ENCODE measurements at places on chromosomes 2 and 18. TPM values are rescaled to one million over a fixed set of nuclear protein-coding genes. Genes with fewer than 3 reads are reported as not detected.

DNA sequence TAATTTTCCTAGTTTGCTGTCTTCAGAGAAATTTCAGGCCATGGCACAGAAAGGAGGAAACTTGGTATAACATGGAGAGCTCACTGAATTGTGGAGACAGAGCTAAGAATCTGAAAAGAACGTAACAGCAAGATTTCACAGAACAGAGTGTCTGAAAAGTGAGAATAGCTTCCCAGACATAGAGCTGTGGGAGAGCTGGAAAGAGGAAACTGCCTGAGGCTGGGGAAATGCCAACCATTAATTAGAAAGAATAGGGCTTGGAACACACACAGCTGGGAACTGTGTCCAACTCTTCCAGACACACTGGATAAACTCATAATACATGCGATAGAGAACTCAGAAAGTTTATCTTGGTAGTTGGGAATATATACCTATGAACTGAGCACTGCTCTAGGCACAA, 51.6 kb upstream of the KYNU start:
- peak; percentile 48 for DNase-seq

GRCh38 chr2:173990245-173990644, 25.1 kb upstream of the SP3 start:
- DNase-seq, result peak; percentile 57

DNA sequence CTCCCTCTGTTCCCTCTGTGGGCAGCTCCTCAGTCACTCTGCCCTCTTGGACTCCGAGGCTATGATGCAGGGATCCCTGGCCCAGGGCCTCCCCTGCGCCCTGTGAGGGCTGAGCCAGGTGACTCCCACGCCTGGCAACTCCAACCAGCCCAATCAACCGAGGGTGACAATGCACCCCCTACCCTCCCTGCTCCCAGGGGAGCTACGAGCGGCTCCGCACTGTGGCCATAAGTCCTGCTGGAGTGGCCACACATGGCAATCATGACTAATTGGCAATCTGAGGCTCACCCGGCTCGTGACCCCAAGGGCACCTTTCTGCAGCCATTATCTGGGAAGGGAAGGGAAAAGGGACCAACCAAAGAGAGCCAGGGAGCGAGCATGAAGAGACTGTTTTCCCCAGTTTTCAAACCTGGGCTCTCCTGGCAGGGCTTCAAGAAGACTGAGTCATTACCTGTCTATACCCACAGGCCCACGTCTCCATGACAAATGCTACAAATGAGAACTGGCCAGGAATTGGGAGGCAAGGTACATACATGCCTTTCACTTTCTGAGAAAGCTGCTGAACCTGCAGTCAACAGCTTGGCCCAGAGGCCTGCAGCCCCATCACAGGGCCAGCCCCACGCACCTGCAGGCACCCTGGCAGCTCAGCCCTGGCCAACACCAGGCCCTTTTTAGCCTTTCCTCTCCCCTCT, 45.1 kb downstream of the RPL31 start:
- no peak for DNase-seq

DNA sequence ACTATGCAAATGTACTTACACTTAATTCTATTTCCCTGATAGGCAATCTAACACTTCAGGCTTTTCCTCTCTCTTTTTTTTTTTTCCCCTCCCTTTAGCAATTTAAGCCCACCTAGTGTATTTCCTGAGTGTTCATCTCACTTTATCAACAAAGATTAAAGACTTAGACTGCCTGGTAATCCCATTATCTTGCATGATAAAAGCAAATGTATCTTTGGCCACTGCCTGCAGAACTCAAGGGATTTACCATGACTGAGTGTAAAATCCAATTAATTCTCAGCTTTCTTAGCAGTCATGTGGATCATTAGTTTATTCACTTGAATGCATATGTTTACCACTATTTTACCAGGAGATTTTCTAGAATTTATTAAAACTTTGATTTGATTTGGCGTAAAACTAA, 1102.2 kb upstream of the GYPC start:
- no peak for DNase-seq

DNA sequence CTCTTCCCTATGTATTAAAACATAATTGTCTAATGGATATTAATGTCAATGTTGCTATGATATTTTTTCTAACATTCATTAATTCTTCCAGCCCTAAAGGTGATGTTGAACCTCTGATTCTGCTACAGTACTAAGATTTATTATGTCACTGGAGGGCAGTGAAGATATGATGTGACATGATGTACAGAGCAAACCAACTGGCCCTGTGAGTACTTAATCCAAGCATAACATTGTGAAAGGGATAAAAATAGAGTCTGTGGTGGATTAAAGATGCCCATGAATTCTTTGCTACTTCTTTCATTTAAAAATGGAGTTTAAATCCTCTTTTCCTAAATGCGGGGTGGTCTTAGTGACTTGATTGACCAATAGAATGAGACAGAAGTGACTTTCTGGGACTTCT, 51.8 kb downstream of the IL1R2 start:
- no peak for DNase-seq

GRCh38 chr2:9895669-9896590, 52.7 kb downstream of the TAF1B start:
- peak; percentile 13 for DNase-seq

Gene PTH2R
- 0.15 TPM for polyA plus RNA-seq

DNA sequence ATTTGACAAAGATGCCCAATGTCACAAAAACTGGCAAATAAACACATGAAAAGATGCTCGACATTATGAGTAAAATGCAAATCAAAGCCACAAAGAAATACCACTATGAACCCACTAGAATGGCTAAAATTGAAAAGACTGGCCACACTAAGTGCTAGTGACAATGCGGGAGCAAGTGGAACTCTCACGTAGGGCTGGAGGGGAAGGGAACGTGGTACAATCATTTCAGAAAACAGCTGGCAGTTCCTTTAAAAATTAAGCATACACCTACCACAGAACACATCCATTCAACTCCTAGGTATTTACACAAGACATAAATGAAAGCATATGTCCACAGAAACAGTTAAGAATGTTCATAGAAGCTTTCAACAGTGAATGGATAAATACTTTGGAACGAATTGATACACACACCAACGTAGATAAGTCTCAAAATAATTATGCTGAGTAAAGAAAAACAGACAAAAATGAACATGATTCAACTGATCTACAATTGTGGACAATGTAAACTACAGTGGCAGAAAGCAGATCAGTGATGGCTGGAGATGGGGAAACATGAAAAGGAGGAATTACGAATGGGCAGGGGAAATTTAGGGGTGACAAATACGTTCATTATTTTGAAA, 71.7 kb downstream of the MYOM1 start:
- DNase-seq, result no peak

DNA sequence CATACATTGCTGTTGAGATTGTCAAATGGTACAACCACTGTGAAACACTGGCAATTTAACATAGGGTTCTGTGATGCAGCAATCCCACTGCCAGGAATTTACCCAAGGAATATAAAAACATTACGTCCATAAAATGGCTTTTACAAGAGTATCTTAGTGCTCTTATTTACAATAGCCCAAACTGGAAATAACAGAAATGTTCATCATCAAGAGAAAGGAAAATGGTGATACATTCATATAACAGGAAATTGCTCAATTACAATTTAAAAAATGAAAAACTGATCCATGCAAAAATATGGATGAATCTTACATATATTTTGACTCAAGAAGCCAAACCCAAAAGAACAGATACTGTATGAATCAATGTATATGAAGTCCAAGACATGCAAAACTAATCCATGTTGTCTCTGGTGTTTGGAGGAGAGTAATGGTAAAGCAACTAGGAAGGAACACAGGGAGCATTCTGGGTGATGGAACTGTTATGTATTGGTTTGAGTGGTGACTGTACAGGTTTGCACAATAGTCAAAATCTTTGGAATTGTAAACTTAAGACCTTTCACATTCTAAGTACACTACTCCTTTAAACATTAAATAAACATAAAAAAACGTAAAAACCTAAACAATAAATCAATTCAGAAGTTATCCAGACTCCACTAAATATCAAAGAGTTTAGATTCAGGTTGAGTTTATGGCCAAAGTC, 104.8 kb upstream of the WDR75 start:
- DNase-seq, result no peak

DNA sequence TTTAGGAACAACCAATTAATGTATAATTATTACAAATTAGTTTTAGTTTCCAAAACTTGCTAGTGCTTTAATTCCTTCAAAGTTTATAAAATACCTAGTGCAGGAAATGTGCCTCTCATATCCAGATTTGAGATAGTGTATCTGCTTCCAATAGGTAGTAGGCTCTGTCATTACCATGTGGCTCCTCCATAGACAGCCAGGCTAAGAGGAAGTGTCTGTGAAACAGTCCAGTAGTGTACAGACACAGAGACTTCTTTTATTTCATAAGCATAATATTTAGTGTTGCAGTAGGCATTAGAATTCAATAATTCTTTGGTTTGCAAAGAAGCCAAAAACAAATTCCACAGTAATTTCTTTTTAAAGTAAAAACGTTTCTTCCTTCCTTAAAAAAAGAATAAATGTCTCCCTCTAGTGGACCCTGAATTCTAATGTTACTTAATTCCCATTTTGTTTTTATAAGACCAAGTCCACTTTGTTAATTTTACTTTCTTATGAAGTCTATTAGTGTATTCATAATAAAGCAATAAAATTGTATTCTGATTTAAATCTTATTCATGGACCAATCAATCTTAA, 101.2 kb downstream of the NEB start:
- DNase-seq, result no peak

DNA sequence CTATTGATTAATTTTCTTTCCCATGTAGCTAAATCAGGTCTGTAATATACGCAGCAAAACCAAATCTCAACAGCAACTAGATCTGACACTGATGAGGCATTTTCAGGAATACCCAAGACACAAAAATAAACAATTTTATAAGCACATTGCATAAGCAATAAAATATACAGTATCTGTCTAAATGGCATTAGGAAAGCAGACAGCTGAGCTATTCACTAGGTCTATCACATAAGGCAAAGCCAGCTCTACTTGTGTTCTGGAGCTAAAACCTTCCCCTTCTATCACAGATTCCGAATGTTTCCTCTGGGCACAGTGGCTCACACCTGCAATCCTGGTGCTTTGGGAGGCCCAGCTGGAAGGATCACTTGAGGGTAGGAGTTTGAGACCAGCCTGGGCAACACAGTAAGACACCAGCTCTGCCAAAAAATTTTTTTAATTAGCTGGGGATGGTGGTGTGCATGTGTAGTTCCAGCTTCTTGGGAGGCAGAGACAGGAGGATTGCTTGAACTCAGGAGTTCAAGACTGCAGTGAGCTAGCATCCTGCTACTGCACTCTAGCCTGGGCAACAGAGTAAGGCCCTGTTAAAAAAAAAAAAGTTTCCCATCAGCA, 21.1 kb downstream of the PTPN2 start:
- no peak for DNase-seq

DNA sequence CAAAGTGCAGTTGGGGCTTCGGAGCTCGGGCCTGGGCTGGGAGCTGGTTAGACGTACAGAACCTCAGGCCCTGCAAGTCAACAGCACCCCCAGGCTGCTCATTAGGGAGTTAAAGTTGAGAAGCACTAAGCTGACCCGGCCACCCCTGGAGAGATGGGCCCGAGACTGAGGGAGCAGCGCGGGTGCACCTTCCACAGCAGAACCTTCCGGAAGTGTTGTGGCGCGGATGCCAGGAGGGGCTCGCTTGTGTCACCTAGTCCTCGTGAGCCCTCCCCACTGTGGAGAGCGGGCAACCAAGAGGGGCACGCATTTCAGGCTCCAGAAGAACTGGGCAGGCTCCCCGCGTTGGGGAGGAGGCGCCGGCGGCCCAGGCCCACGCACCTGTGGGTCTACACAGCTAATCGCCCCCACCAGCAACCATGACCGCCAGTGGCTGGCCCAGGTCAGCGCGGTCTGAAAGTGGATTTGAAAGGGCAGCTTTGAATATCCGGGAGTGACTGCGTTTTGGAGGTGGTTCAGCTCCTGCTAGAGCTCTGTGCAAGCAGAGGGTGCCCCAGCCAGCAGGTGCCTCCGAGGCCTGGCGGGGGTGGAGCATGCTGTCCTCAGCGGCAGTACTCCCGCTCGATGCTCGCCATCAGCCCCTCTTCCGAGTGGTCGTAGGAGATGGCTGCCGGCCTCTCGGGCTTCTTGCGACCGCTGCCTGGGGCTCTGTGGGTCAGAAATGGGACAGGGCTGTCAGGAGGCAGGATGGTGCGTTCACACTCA, 15.1 kb downstream of the KLF11 start:
- no peak for DNase-seq

GRCh38 chr2:9613291-9613690, 17.5 kb downstream of the YWHAQ start:
- DNase-seq, result peak; percentile 52

Data from lung (tissue), 17 donors.